HAP-1 (cell line): ENCODE measurements at places on chromosomes 12 and 14.
A peak's percentile ranks its signal among the peaks of the same experiment; 100 is the strongest.

- no peak for DNase-seq
These were observed 47.7 kb upstream of the MBIP start for GRCh38 chr14:36367985-36368774.

DNA sequence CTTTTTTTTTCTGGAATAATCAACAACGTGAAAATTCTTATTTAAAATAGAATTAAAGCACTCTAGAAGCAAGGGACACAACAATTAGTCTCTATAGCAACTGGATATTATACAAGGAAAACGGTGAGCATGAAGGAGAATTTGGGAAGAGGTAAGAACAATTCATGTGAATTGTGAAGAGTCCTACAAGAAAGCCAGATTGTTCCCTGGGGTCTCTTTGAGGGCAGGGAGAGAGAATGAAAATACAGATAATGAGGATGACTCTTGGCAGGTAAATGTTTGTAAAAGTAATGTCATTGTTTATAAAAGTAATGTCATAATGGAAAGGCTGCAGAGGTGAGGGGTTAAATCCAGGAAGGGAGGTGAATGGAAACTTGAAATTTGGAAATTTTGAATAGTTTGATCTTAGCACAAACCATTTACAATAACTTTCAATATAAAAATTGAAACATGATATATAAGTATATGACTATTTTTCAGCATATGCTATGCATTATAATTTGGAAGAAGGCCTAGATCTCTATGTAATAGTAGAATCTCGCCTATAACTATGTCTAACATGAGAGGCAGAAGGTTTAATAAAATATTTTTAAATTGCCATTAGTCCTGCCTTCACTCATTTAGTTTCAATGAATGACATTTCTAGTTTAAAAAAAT lies 378.8 kb upstream of the DCN start:
- DNase-seq = no peak

GRCh38 chr12:24573621-24574020 lies 375.3 kb downstream of the BCAT1 start:
- no peak for DNase-seq

GRCh38 chr12:108046135-108046534 lies 83.0 kb upstream of the WSCD2 start:
- no peak for DNase-seq

DNA sequence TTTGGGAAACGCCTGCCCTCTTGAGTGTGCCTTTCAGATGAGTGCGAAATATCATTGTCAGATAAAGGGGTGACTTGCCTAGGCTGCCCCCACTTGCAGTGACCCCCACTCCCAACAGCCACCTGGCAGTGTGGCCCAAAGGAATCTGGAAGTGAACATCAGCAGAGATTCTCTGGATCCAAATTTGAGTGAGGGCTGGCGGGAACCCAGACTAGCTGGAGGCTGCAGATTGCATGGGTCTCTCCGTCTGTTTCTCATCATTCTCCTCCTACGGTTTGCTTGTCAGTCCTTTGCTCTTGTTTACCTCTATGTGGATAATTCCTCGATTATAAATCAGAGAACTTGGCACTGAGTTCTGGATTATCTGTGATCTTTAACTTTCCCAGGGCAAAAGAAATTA lies 280.8 kb downstream of the ZFP36L1 start:
- no peak for DNase-seq

DNA sequence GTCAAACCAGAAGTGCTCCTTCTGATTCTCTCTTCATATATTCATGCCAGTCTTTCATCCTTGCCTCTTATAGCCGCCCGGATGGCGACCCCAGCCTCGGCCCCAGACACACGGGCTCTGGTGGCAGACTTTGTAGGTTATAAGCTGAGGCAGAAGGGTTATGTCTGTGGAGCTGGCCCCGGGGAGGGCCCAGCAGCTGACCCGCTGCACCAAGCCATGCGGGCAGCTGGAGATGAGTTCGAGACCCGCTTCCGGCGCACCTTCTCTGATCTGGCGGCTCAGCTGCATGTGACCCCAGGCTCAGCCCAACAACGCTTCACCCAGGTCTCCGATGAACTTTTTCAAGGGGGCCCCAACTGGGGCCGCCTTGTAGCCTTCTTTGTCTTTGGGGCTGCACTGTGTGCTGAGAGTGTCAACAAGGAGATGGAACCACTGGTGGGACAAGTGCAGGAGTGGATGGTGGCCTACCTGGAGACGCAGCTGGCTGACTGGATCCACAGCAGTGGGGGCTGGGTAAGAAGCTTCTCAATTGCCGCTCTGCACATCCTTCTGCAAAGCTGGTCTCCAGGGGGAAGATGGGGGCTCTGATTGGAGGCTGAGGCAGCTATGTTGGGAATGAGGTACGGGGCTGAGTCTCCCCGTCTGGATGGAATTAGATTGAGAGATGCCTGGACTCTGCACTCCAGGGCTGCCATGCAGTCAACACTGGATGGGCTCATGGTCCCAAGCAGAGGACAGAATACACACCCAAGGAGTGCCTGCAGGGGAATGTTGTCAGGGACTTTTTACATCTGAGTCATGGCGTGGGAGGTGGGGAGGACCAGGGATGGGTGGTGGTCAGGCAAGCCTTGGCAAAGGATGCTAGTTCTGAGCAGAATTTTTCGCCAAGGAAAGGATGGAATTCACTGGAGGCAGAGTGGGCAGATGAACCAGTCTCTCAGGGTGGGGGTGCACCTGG lies 1.3 kb downstream of the BCL2L2 start:
- no peak for DNase-seq

DNA sequence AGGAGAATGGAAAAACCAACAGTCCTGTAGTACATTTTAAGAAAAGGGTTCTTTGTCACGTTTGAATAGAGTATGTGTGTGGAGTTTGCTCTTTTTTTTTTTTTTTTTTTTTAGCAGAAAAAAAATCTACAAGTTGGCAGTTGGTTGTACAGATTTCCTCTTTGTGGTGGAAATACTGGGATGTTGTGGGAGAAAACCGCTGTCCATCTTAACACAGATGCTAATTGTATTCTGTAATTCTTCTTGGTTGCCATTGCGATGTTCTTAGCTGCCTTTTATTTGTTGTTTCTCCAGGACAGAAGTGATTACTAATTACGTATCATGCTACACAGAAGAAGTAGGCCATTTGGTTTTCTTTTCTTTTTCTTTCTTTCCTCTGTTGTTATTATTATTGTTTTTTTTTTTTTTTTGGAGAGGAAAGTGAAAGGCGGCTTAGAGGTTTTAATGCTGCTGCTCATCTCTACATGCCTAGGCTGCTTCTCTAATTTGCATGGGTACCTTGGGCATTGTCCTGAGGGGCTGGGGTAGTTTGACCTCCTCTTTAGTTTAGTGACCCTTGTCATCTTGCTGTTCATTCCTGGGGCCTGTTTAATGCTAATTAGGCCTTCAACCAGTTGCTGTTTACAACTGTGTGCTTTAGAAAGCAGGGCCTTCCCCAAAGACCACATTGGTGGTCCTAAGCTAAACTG lies 94.7 kb downstream of the TMTC2 start:
- DNase-seq = peak; percentile 45

GRCh38 chr12:103166949-103167348 lies 209.5 kb downstream of the ASCL1 start:
- no peak for DNase-seq

- DNase-seq = peak; percentile 49
These were observed 50.1 kb upstream of the RERGL start for GRCh38 chr12:18139989-18140596.

GRCh38 chr12:30926243-30927221 lies at the start of gene TSPAN11:
Gene TSPAN11, plus strand, starts transcription at chr12:30926748. Its CDS starts 27,244 bp downstream, at chr12:30953992.
- peak; percentile 56 for DNase-seq

DNA sequence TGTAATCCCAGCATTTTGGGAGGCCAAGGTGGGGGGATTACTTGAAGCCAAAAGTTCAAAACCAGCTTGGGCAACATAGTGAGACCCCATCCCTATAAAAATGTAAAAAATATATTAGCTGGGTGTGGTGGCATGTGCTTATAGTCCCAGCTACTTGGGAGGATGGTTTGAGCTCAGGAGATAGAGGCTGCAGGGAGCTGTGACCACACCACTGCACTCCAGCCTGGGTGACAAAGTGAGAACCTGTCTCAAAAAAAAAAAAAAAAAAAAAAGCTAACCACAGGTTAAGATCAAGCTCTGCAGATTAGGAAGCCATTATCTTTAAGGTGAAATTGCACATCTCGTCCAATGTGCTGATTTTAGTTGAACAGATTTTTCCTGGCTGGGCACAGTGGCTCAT lies 23.7 kb upstream of the CERS5 start:
- DNase-seq = no peak
